Thyroid gland (tissue), 4 donors: ENCODE measurements at places on chromosomes 13 and 19.

- no peak overlapping the region for H3K4me3 ChIP-seq
- peak overlapping the region; percentile 73 for H3K27ac ChIP-seq
- no peaks in the 10 kb centered on the region for H3K36me3 ChIP-seq
- peaks cover 14% of the 10 kb centered on the region for H3K4me1 ChIP-seq
These were observed 128.4 kb upstream of the SPRY2 start for GRCh38 chr13:80469105-80469852.

DNA sequence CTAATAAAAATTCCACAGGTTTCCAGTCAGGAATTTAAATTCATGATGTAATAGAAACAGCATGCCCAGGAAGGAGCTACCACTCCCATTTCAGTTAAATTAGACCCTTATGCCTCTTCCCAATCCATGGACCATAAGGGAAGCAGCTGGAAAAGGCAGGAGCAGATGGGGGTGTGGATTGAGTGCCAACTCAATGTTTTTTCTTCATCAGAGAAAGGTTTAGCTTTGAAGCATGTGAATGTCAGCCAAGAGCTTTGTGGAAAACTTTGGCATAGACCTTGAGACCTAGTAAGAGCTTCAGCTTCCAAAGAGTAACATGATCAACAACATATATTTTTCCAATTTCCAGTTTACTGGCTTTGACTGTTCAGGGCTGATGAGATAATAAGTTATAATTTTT lies 2139.9 kb downstream of the PCDH9 start:
- no peaks in the 10 kb centered on the region for H3K27me3 ChIP-seq
- H3K4me1 ChIP-seq: no peaks in the 10 kb centered on the region
- H3K4me3 ChIP-seq: no peak overlapping the region
- H3K27ac ChIP-seq: no peak overlapping the region
- DNase-seq: no peak
- no peaks in the 10 kb centered on the region for H3K36me3 ChIP-seq

- DNase-seq: no peak
- no peak overlapping the region for H3K27ac ChIP-seq
- H3K27me3 ChIP-seq: no peaks in the 10 kb centered on the region
- H3K4me3 ChIP-seq: no peak overlapping the region
- H3K4me1 ChIP-seq: no peaks in the 10 kb centered on the region
These were observed 4.0 kb downstream of the ZBTB32 start for GRCh38 chr19:35708391-35708790.

- H3K27me3 ChIP-seq: no peaks in the 10 kb centered on the region
- H3K27ac ChIP-seq: no peak overlapping the region
- DNase-seq: no peak
- H3K4me1 ChIP-seq: no peaks in the 10 kb centered on the region
- H3K36me3 ChIP-seq: no peaks in the 10 kb centered on the region
- H3K4me3 ChIP-seq: no peak overlapping the region
These were observed 13.9 kb downstream of the SLC46A3 start for GRCh38 chr13:28704919-28705318.

DNA sequence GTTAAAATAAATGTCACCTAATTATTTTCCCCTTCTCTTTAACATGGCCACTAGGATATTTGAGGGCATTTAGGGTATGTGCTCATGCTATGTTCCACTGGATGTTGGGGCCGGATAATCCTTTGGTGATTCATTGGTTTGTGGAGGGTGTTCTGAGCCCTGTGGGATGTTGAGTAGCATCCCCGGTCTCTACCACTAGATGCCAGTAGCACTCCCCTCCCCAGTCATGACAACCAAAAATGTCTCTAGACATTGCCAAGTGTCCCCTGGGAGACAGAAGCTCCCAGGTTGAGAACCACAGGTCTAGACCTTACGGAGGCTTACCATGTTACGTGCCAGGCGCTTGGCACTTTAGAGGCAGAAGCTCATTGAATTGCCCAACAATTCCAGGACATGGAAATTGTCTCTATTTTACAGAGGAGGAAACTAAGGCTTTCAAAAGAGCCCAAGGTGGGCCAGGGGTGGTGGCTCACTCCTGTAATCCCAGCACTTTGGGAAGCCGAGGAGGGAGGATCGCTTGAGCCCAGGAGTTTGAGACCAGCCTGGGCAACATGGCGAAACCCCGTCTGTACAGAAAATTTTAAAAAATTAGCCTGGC lies 14.1 kb downstream of the SHANK1 start:
- H3K36me3 ChIP-seq: no peaks in the 10 kb centered on the region
- no peak overlapping the region for H3K4me3 ChIP-seq
- peak; percentile 13 for DNase-seq
- H3K27ac ChIP-seq: no peak overlapping the region

GRCh38 chr13:74288361-74288911 lies 154.2 kb upstream of the KLF12 start:
- no peak overlapping the region for H3K27ac ChIP-seq
- H3K36me3 ChIP-seq: no peaks in the 10 kb centered on the region
- H3K4me3 ChIP-seq: peak overlapping the region; percentile 5
- H3K4me1 ChIP-seq: peaks cover 41% of the 10 kb centered on the region
- peak; percentile 53 for DNase-seq
- H3K27me3 ChIP-seq: no peaks in the 10 kb centered on the region

DNA sequence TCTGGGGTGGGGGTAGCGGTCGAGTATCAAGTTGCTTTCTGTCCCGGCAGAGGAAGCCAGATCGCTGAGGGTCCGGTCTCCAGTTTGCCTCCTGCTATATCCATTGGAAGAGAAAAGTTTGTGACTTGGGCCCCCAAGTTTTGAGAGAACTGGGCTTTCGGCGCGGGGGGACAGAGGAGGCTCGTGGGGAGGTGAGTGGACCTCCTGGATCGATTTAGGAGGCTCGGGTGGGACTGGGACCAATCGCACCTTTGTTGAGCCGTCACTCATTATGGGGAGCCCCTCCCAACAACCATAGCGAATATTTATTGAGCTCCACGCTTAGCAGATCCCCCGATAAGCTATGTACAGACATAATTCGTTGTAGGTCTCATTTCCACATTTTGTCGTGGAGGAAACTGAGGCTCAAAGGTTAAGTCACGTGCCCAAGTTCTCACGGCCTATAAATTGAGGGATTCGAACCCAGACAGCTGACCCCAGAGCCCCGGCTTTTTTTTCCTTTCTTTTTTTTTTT lies 909 bp downstream of the RFXANK start:
- DNase-seq: no peak
- peak overlapping the region; percentile 34 for H3K27ac ChIP-seq
- H3K4me1 ChIP-seq: peaks cover 41% of the 10 kb centered on the region
- no peak overlapping the region for H3K4me3 ChIP-seq

DNA sequence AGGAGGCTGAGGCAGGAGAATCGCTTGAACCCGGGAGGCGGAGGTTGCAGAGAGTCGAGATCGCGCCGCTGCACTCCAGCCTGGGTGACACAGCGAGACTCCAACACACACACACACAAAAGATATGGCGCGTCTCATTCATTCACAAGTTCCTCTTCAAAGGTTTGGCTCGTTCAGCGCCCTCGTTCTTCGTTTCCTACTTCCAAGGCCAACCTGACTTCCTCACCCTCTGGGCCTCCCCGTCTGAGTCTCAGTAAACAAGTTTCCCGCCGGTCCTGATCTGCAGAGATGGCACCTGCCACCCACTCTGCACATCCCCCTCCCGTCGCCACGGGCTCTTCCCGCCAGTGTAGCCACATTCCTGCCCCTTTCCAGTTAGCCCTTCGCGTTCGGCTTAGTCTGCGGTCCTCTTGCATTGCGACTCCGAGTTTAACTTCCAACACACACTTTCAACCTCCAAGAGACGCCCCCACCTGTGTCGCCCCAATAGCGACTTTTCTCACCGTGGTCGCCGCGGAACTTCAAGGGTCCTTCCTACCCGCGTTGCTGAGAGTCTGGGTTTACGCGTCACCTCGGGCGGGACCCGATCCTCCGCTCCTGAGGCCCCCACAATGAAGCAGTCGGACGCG lies 1.3 kb upstream of the BSG start:
- peaks cover 35% of the 10 kb centered on the region for H3K4me1 ChIP-seq
- no peaks in the 10 kb centered on the region for H3K27me3 ChIP-seq
- H3K4me3 ChIP-seq: no peak overlapping the region

DNA sequence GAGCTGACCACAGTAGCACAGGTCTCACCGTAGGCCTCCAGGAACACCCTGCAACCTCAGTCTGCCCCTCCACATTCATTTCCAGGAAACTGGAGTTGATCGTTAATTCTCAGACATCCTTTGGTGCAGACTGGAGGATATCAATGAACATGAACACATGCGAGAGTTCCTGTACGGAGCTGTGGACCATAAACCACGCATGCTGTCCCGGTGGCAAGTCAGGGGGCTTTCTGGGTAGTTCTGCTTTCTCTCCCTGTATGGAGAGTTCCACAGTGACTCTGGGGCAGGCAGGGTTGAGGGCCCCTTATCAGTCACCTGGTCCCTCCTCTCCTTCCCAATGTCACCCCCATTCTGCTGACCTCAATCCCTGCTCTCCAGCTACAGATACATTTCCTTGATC lies 55.5 kb upstream of the URI1 start:
- DNase-seq: no peak
- H3K27ac ChIP-seq: no peak overlapping the region
- H3K27me3 ChIP-seq: no peaks in the 10 kb centered on the region
- H3K4me1 ChIP-seq: no peaks in the 10 kb centered on the region

GRCh38 chr13:90633849-90634248 lies 713.6 kb upstream of the MIR17HG start:
- H3K4me3 ChIP-seq: no peak overlapping the region
- H3K27me3 ChIP-seq: no peaks in the 10 kb centered on the region
- no peaks in the 10 kb centered on the region for H3K36me3 ChIP-seq
- H3K27ac ChIP-seq: no peak overlapping the region

DNA sequence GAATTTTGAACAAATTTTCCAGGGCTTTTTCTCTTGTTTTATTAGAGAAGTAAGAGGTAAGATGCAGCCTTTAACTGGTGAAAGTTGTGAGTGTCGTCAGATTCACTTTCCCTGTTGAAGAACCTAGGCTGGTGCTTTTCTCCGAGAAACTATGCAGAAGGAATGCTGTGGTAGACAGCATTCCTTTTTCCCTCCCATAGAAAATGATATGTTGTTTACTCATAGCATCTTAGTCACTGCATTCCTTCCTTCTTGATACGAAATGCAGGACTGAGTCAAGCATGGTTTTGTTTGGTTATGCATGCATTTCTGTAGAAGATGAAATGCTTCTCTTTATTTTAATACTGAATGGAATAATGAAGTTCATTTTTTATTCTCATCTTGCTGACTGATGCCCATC lies 3.4 kb downstream of the ITGBL1 start:
- no peaks in the 10 kb centered on the region for H3K27me3 ChIP-seq
- no peaks in the 10 kb centered on the region for H3K36me3 ChIP-seq
- no peak overlapping the region for H3K4me3 ChIP-seq
- H3K27ac ChIP-seq: no peak overlapping the region

- H3K4me3 ChIP-seq: no peak overlapping the region
- no peak overlapping the region for H3K27ac ChIP-seq
These were observed 114.3 kb downstream of the SIPA1L3 start for GRCh38 chr19:38021352-38021751.

GRCh38 chr19:43354305-43354627 lies 780 bp downstream of the CD177 start:
- H3K36me3 ChIP-seq: no peaks in the 10 kb centered on the region
- H3K4me1 ChIP-seq: no peaks in the 10 kb centered on the region
- H3K4me3 ChIP-seq: no peak overlapping the region
- no peak for DNase-seq
- peaks cover 4% of the 10 kb centered on the region for H3K27me3 ChIP-seq
- no peak overlapping the region for H3K27ac ChIP-seq

DNA sequence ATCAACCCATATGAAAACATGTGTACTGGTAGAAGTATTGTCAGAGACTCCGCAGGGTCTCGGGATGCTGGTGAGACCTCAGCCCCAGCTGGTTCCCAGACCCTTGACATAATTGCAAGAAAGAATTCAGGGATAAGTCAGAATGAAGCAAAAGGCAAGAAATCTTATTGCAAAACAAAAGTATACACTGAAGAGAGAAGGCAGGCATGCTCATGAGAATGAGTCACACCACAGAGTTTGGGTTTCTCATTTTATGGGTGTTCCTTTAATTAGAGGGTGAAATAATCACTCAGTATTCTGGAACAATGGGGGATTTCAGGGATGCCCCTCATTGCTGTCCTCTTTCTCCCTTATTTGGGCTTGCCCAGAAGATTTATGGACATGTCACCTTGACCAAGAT lies 1423.8 kb upstream of the MIR17HG start:
- H3K27me3 ChIP-seq: no peaks in the 10 kb centered on the region
- DNase-seq: no peak
- no peaks in the 10 kb centered on the region for H3K36me3 ChIP-seq
- H3K4me3 ChIP-seq: no peak overlapping the region
- H3K27ac ChIP-seq: no peak overlapping the region

DNA sequence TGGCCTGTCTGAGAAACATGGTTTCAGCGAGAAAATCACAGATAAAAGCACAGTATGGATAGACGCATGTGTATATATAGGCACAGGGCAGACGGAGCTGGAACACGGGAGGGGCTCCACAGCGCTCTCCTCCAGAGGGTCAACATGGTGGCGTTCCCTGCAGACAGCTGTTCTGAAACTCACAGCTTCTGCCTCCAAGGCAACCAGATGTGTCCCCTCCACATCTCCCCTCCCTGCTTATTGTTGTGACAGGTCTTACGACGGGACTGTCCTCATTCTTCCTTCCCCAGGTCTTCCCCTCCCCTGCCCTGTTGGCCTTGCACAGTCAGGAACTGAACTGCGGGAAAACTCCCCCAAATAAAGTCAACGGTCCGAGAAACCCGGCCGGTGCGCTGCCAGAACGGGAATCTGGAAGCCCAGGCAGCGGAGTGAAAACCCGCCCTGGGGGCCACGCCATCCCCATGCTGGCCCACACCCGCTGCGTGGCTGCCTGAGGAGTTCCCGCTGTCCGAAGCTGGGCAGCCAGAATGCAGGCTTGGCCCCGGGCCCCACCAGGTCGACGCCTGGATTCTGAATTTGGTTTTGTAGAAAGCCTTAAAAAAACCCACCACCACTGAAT lies 2.6 kb upstream of the TIMM13 start:
- no peak overlapping the region for H3K4me3 ChIP-seq
- H3K27ac ChIP-seq: no peak overlapping the region
- H3K27me3 ChIP-seq: no peaks in the 10 kb centered on the region
- peaks cover 26% of the 10 kb centered on the region for H3K36me3 ChIP-seq
- DNase-seq: no peak

DNA sequence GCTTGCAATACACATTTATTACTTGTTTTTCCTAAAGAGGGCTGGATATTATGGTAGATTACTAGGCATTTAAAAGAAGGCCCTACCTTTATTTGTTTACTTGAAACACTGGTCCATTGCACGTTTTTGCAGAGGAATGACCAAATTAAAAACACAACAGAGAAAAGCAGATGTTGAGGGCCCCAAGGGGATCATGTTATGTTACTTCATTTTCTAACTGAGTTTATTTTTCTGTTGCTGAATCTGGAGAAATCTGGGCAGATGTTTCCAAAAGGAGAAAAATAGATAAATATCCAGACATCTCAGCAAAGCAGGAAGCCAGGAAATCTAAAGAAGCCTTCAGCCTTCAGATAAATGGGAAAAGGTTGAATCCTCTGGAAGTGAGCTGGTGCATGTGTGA lies 353.0 kb downstream of the NDFIP2 start:
- no peaks in the 10 kb centered on the region for H3K36me3 ChIP-seq
- H3K4me1 ChIP-seq: no peaks in the 10 kb centered on the region
- no peak overlapping the region for H3K4me3 ChIP-seq
- no peak overlapping the region for H3K27ac ChIP-seq
- H3K27me3 ChIP-seq: no peaks in the 10 kb centered on the region

GRCh38 chr19:6577476-6578125 lies 13.3 kb downstream of the CD70 start:
- H3K27ac ChIP-seq: no peak overlapping the region
- no peaks in the 10 kb centered on the region for H3K27me3 ChIP-seq
- no peaks in the 10 kb centered on the region for H3K36me3 ChIP-seq
- H3K4me3 ChIP-seq: no peak overlapping the region
- H3K4me1 ChIP-seq: no peaks in the 10 kb centered on the region

GRCh38 chr19:6712692-6713670 lies 7.5 kb downstream of the C3 start:
- no peak for DNase-seq
- no peaks in the 10 kb centered on the region for H3K36me3 ChIP-seq
- H3K27me3 ChIP-seq: no peaks in the 10 kb centered on the region
- no peak overlapping the region for H3K4me3 ChIP-seq
- H3K4me1 ChIP-seq: no peaks in the 10 kb centered on the region
- H3K27ac ChIP-seq: no peak overlapping the region
